HTR-8/SVneo (cell line): ENCODE measurements at places on chromosomes 7 and 10.
A peak's percentile ranks its signal among the peaks of the same experiment; 100 is the strongest.

- DNase-seq: no peak
Observed at GRCh38 chr7:150927956-150928344, 50.2 kb downstream of the KCNH2 start.

DNA sequence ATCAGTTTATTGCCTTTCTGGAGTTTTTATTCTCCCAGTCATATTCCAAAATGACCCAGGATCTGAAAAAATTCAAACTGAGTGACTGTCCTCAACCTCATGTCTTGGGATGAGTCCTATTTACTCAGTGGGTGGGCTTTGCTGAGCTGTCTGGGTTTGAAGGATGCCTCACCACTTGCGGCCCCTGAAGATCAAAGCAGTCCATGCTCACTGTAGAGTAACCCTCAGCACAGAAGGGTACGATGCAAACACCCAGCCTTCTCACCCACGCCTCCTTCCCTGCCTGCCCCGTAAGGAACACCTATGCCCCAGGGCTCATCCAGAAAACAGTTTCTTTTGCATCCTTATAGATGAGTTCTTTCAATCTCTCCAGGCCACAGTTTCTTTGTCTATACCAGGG, 42.2 kb upstream of the GRB10 start:
- no peak for DNase-seq

DNA sequence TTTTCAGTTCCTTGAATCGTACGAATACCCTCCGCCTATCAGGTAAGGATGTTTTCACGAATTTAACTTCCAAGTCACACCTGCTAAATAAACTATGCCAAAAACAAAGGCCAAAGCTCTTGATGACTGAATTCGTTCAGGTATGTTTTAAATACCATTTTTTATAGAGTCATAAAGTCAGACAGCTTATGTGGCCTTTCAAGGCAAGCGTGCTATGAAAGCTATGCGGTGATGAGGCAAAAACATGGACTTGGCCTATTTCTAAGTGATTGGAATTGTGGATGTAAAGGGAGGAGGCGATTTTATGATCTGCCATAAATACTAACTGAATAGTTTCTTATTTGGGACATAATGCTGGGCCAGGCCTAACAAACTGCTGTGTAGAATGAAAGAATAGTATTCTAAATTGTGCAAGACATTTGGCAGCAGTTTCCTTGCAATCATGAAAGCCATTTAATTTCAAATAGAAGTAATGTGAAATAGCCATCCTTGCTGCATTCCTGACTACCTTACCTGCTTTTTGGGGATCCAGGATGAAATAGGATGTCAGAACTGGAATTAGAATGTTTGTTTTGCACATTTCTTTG, 14.0 kb downstream of the SLC39A12 start:
- no peak for DNase-seq

GRCh38 chr7:36440880-36441279, 51.2 kb downstream of the ANLN start:
- DNase-seq: peak; percentile 26

DNA sequence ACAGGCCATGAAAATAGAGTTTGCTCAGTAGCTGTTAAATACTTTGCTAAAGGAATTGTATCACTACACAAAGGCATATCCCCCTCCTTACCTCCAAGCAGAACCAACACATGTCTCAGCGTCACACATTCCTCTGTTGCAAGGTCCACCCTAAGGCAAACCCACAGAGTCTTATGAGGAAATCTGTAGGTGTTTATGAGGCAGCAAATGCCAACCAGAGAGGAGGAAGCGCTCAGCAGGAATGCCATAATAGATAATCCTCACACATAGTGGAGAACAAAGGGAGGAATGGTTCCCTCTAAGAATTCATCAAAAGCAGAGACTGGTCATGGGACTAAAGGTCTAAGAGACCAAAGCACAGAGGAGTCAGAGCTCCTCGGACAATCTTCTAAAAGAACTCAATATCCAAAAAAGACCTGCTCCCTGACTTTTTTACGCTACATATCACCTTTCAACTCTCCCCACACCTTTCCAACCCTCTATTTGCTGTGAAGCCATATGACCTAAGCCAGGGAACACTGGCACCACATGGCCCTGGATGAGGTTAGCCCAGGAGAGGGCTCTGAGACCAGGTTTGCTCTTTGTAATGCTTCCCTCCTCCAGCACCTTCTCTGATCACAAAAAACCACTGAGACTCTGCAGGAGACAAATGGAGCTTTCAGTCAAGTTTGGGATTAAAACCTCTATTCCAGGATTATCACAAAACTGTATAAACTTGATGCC, 7.3 kb downstream of the SLC25A13 start:
- DNase-seq: peak; percentile 14

DNA sequence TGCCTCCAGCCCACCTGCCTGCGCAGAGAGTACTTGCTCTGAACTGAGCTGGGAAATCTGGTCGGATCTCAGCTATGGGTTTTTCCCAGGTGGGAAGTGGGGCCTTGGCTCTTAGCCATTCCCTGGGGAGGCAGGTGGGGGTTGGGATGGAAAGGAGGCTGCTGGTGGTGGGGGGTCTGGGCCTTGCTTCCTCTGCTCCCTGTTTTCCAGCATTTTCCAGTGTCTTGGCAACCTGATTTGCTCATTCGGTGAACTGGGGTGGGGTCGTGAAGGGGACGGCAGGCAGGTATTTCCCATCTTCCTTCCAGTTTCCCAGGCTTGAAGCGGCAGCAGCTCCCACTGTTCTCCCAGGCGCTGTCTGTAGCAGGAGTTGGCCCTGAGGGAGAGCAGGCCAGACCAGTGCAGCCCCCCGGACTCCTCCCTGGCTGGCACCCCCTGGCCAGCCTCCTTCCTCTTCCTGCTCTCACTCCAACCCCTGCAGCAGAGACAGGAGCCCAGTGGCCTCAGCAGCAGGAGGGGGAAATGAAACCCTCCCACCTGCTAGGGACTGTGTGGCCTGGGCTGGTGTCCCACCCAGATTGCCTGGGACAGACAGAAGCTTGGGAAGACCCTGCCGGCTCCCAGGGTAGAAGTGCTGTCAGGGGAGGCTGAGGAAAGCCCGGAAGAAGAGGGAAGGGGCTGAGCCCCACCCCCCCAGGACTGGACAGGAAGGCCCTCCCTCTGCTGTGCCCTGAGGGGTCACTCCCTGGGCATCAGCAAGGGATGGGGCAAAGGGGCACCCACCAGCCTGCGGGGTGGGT, 6.6 kb downstream of the TRIM8 start:
- DNase-seq: no peak

DNA sequence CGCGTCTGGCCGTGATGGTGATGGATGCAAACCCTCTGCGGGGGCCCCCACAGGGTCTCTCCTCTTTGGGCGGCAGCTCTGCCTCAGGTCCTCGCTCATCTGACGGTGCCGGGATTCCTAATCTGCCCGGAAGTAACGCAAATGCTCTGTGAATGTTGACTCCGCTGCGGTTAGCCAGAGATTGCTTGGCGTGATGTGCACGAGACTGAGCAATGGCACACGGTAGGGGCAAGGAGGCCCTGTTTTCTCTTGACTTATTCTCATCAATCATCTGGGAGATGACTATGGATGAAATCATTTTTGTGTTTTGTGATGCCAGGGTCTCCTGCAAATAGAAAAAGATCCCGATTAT, 116.5 kb upstream of the ADAM12 start:
- no peak for DNase-seq

- DNase-seq: peak; percentile 15
Observed at GRCh38 chr7:28104041-28104541, 76.5 kb downstream of the JAZF1 start.

- DNase-seq: no peak
Observed at GRCh38 chr10:182441-183201, 47.4 kb downstream of the ZMYND11 start.

DNA sequence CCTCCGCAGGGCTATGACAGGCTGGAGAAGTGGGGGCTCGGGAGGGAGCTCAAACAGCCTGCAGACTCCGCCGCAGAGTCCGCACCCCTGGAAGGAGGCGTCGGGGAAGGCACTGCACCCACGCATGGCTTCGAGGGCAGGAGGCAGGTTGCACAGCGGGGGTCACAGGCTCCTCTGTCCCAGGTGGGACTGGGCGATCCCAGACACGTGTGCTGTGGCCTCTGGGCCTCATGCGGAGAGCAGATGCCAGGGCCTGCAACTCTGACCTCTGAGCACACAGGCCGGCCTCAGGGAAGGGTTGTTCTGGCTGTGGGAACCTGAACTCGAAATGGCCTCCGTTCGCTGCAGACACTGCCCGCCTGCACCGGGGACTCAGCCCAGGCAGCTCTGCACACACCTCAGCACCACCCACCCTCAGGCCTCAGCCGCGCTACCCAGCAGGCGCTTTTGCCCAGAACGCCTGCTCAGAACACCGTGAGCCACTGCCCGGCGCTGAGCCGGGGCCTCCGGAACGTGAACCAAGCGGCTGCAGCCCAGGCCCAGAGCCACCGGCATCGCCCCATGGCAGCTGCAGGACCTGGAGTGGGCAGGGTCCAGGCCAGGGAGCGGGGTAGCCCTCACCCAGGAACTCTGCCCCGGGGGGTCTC, 71.8 kb upstream of the ADGRA1 start:
- DNase-seq: no peak

GRCh38 chr7:98214811-98215321, 3.6 kb downstream of the BHLHA15 start:
- no peak for DNase-seq

DNA sequence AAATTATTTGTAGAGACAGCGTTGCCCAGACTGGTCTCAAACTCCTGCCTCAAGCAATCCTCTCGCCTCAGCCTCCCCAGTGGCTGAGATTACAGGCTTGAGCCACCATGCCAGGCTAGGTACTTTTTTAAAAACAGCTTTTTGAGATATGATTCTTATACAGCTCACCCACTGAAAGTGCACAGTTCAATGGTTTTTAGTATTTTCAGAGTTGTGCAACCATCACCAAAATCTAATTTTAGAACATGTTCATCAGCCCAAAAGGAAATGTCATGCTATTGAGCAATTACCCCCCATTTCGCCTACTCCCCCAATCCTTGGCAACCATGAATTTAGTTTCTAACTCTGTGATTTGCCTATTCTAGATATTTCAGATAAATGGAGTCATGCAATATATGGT, 73.7 kb downstream of the EVX1 start:
- no peak for DNase-seq

DNA sequence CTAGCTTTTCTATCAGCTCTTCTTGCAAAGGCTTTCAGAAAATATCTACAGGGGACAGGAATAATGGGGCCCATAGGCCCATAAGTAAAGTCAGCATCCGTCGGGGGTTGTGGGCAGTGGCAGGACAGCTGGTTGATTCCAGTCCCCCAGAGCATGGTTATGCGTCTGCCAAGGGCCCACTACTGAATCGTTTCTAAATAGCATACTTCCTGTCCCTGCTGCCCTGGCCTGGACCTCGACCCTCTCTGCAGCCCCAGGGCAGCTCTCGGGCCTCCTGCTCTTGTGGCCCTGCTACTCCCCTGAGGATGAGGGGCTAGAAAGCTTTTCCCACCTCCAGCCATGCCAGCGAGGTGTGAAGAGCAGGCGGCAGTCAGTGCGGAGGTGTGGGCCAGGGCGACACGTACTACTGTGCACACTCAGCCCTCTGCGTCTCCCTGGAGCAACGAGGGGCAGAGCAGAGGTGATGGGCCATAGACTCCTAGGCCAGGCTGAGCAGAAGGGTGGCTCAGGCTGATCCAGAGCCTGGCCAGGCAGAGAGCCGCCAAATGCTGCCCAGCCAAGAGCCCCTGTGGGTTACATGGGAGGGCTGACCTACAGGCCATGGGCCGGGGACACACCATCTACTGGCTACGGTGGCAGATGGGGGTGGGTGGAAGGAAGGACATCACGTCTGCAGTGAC, 4.7 kb upstream of the OPN4 start:
- no peak for DNase-seq

GRCh38 chr7:46754140-46754720, 827.7 kb downstream of the TNS3 start:
- DNase-seq: no peak

DNA sequence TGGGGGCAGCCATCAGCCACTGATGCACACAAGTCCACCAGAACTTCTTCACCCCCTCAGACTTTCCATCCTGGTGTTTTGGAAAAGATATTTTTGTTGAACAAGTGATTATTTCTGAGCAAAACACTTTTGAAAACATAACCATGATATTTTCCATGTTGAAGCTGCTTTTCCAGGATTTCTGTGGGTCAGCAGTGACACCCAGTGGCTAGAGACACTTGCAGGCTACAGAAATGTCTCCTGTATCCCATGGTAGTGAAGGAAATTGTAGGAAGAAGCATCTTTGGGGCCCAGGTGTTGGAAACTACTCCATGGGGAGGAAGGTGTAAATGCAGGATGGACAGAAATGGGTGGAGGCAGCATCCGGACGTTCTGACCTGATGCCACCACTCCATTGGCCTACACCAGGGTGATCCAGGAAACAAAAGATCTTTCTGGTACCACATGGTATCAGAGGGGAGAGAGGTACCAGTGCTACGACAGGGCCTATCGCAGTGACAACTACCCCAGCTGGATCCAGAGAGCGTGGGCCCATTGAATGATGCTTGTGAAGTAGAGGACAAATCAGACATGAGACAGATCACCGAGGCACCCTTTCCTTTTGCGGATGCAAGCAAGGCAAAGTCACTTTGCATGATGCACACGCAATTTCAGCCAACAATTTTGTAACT, 111.7 kb upstream of the COBL start:
- no peak for DNase-seq

DNA sequence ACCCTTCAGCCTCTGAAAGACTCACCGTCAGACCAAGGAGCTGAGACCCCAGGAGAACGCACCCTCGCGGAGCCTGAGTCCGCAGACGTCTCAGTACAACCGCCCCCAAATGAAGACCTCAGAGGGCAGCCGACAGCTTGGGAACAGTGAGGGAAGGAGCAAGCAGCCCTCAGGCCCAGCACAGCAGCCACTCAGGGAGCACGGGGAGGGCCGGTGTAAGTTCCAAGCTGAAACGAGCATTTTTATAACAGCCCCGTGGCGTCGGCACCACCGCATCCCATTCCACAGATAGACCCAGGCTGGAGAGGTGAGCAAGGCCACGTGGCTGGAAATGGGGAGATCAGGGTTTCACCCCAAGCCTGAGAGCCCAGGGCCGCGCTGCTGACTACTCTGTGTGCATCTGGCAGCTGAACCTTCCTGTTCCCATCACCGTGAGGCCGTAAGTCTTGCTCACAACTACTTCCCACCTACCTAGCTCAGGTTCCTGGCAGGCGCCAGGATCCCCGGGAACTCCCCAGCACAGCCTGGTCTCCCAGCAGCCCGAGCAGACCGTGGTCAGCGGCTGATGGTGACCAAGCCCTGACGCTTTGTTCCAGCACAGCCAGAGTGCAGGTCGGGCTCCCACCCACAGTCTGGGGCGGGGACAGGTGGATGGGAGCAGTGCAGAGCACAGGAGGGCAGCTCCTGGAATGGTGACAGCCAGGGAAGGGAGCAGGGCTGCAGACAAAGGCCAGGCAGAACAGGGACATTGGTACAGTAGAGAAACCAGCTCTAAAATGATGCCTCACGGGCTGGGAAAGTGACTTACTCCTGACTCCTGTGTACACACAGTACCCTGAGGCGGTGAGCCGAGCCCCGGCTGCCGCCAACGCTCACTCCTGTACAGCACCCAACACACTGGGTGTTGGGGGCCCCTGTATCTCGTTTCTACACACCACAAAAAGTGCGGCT, 6.1 kb upstream of the NOM1 start:
- no peak for DNase-seq

DNA sequence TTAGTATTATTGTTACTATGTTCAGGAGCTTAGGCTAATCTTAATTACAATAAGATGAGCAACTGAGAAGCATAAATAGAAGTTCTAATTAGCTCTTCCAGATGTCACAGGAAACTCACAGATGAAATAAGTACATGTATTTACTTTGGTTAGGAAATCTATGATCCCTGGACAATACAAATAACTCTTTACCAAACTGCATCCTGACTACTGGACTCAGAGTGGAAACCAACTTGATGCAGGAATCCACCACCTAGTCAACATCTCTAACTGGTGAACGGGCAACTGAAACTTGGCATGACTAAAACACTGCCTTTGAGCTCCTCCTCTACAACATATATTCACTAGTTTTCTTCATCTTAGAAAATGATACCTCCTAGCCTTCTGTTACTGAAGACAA, 193.2 kb downstream of the AGMO start:
- no peak for DNase-seq
